ENCODE measurements at places on chromosomes 12 and 14. TPM values are rescaled to one million over a fixed set of nuclear protein-coding genes. Genes with fewer than 3 reads are reported as not detected.

The FOXJ2 gene
- total RNA-seq = 10.4 TPM

The NR1H4 gene
- 0.23 TPM for total RNA-seq

The EMP1 gene
- total RNA-seq = 82.5 TPM

The SERPINA12 gene
- total RNA-seq = not detected

The RNF212B gene
- total RNA-seq = not detected

The SDR9C7 gene
- total RNA-seq = not detected

The MYBPC1 gene
- not detected for total RNA-seq

The PPP1R12A gene
- 26.1 TPM for total RNA-seq

The GARIN6 gene
- not detected for total RNA-seq

The VWF gene
- total RNA-seq = 0.34 TPM

The NRXN3 gene
- 1.2 TPM for total RNA-seq

The CLEC1B gene
- not detected for total RNA-seq

The CLSTN3 gene
- total RNA-seq = 14.3 TPM

The SLC10A1 gene
- total RNA-seq = not detected

Measured in A549 treated with CpdA at 1 μM for 4 hours (cell line).